Fibroblast of gingiva (primary cell): ENCODE measurements at places on chromosomes 5 and 9.
A peak's percentile ranks its signal among the peaks of the same experiment; 100 is the strongest.

DNA sequence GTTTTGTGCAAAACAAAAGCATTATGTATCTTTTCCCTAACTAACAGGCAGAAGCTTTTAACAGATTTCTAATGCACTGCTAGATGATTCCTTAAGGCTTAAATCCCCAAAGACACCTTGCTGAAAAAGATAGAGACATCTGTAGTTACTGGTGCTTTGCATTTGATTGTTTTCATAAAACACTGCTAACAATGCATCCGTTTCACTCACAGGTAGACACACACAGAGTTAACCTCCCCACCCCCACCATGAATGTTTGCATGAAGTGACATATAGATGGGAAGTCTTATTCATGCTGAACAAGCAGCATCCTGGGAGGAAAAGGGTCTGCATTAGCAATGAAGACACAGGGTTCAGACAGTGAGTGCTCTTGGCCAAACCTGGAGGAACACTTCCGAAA is 100.9 kb downstream of the ASTN2 start:
- DNase-seq: no peak

- no peak for DNase-seq
Observed at GRCh38 chr5:97847920-97848631, 665.0 kb upstream of the RIOK2 start.

DNA sequence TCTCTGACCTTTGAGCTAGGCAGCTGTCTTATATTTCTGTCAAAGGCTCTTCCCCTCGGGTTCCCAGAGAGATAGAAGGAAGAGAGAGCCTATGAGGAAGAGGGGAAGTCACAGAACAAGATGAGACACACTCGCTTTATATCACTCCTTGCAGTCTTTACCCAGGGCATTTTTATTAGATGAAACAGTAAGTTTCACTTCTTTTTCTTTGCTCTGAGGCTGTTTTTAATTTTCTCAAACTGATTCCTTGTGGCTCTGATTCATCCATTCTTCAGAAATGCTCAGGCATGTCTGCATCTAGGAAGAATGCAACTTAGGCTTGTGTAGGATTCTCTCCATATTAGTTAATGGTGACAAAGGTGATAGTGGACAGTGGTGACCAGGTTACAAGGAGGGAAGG is 132.9 kb upstream of the CHD1 start:
- peak; percentile 65 for DNase-seq

GRCh38 chr9:133334161-133334560 is 1.8 kb downstream of the SURF6 start:
- DNase-seq: no peak

GRCh38 chr5:158856794-158857193 is 242.9 kb downstream of the EBF1 start:
- no peak for DNase-seq

DNA sequence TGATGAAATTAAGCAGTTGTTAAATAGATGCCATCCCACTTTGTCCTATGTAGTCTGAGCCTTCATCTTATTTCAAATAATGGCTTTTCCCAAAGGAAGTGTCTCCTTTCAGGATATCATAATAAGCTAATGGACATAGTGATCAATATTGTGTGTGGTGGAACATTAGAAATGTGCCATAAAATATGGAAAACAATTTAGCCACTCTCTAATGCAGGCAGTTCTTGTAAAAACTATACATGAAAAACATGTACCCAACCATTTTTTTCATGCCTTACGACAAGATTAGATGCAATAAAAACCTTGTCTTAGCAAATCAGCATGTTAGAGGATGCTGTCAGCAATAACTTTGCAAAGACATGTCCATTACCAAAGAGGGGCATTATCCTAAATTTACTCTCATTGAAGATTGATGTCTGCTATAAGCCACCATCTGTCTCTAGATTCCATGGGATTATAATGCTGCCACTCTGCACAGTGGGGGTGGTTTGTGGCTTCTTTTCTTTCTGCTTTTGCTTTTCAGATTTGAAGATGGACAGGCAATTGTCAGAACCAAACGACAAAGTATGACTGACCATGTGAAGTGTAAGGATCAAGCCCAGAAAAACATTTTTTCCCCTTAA is 724.0 kb upstream of the ZNF608 start:
- no peak for DNase-seq

DNA sequence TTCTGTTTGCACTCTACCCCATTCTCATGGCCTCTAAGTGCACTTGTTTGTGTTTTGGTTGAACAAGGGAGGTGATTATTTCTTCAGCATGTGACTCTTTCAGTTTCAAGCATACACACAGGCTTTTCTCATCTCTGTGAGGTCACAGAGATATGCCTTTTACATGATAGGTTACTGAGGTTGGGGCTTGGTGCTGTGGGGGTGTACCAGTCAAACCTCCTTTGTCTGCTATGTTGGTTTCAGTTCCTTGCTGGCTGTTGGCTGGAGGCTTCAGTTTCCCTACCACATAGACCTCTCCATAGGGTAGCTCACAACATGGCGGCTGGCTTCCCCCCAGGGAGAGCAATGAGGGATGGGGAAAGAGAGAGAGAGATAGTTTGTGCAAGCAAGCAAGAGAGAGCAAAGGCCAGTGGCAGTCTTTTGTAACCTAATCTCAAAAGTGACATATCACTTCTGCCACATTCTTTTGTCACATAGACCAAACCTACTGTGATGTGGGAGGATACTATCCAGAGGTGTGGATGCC is 96.7 kb upstream of the SEMA6A start:
- DNase-seq: no peak

DNA sequence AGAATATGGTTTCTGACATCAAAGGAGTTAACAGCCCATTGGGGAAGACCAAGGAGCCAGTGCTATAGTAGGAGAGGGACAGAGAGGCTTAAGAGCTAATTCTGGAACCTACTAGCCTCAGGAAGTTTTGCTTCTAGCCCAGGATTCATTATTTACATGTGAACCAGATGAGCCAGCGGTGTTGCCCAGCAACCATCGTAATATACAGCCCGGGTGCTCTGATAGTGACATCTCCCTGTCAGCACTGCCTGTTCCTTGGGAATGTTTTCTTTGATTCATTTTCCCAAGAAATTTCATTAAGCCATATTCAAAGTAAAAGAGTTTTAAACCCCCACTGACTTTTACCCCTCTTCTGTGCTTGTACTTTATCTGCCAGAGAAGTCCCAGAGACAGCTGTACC is 217.4 kb upstream of the ADAMTSL1 start:
- peak; percentile 11 for DNase-seq

- peak; percentile 59 for DNase-seq
Observed at GRCh38 chr9:86512929-86513328, 158.7 kb upstream of the TUT7 start.

- no peak for DNase-seq
Observed at GRCh38 chr5:79143684-79144379, 32.2 kb downstream of the BHMT start.

GRCh38 chr5:168860503-168860902 is 281.3 kb upstream of the PANK3 start:
- no peak for DNase-seq

GRCh38 chr5:98772415-98773213 is 849 bp upstream of the RGMB start:
- DNase-seq: no peak

DNA sequence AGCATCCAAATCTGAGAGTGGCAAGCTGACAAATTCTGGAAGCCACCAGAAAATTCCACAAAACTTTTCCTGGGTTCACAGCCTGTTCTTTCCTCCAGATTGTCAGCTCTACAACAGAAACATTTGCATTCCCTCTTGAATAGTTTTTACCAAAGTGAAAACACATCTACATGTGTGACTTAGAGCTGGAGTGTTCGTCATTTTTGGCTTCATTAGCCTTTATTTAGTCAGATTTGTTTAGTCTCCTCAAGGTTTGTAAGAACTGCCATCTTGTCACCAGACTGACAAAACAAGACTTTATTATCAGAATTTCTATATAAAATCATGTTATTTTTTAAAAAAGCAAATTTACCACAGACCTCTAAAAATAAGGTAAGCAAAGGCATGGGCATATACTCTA is 347.3 kb downstream of the TRIM36 start:
- DNase-seq: no peak

DNA sequence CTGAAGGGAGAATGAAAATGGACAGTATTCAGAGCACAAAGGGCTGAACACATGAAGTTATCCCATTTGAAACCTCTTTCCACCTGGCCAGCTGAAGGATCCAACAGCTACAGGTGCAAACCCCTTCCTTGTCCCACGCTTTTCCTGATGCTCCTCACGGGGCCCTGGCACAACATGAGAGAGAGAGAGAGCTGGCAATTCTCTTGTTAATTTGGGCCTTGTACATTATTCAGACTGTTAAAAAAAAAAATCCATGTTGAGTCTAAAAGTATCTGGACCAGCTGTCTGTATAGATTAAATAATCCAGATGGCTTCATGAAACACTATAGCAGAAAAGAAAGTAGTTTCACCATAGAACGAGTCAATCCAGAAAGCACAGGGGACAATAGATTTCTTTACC is 74.1 kb downstream of the HMHB1 start:
- DNase-seq: no peak

DNA sequence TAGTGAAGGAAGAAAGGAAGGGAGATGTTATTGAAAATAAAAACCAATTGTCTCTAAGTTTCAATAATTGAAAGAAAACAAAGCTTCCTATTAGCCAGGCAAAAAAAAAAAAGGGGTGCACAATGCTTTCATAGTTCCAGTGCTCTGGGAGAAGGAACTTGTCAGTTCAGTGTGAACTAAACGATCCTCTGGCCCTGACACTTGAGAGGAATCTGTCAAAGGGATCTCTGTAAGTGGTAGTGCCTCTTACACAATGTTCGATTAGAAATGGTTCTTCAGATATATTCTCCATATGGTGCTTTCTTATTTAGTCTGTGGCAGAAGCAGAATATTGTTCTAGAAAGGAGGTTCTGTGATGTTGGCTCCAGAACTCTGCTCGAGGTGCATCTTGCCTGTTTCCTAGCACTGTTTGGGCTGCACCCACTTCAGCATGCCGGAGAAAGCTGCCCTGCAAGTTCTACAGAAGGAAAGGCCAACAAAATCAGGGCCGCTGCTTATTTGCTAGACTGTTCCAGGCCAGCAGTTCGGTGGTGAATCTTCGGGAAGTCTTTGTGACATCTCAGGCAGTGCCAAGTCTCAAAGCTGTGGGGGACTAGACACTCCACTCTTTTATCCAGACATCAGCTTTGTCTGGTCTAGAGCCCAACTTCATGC is 90.9 kb downstream of the PIK3R1 start:
- DNase-seq: no peak

- no peak for DNase-seq
Observed at GRCh38 chr9:108860764-108861163, 1.3 kb upstream of the ACTL7A start.

- DNase-seq: no peak
Observed at GRCh38 chr9:82670726-82671125, 392.2 kb downstream of the RASEF start.

- no peak for DNase-seq
Observed at GRCh38 chr5:14486996-14487896, 94.3 kb upstream of the OTULINL start.

DNA sequence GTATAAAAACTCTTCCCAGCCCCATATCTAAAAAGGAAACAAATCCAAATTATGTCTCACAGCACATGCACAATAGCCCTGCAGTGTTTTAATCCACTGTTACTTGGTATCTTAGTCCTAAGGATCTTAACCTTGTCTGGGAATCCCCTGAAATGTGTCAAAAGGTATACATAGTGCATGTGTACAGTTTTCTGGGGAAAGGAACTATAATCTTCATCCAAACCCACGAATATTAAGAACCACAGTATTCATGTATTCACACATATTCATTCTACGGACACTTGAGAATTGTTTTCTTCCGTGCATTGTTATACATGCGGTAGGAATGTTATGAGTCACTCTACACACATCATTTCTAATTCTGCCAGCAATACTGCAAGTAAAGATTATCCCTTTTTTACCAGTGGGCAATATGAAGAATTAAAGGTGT is 47.8 kb upstream of the SNX2 start:
- peak; percentile 57 for DNase-seq

- DNase-seq: no peak
Observed at GRCh38 chr5:40429258-40430100, 250.2 kb upstream of the PTGER4 start.

DNA sequence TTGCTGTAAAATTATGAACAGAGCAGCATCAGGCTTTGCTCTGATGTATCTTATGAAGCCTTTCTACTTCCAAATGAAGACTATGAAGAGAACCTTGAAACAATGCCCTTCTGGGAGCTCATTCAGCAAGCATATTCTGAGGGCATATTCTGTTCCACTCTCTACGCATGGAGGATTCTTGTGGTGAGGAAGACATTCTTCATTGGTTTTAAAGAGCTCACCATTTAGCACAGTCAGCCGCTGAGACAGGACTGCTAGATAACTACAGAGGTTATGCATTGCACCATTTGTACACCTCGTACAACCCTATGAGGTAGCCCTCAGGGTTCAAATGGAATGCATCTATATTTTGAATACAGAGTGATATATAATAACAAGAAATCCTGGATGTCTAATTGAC is 61.0 kb downstream of the INVS start:
- no peak for DNase-seq

GRCh38 chr9:27333241-27334052 is 36.5 kb upstream of the EQTN start:
- peak; percentile 83 for DNase-seq

- DNase-seq: no peak
Observed at GRCh38 chr5:149840226-149840825, 104.3 kb downstream of the PDE6A start.

- DNase-seq: no peak
Observed at GRCh38 chr5:109703166-109703565, 13.4 kb downstream of the MAN2A1 start.

DNA sequence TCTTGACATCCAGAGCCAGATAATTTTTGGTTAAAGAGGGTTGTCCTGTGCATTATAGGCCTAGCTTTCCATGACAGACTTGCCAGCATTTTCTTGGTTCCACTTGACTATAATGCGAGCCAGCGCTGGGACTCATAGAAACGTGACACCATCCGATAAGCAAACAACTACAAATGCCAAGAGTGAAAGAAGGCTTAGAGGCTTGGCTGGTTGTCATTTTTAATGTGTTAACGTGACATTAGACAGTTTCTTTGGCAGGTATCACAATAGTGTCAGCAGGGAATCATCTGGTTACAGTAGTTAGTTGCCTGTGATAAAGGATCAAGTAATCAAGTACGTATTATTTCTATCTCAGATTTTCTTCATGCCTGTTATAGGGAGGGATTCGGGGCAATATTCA is 20.0 kb upstream of the LIFR start:
- no peak for DNase-seq

- peak; percentile 71 for DNase-seq
Observed at GRCh38 chr5:1167728-1168709, 33.4 kb upstream of the SLC6A19 start.

DNA sequence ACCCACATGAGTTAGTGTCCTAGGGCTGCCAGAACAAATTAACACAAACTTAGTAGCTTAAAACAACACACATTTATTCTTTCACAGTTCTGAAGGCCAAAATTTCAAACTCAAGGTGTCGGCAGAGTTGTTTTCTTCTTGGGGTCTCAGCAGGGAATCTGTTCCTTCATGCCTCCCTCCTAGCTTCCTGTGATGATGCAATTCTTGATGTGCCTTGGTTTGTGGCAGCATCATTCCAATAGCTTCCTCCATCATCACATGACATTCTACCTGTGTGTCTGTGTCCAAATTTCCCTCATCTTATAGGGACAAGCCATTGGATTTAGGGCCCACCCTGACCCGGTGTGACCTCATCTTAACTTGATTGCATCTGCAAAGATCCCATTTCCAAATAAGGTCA is 12.2 kb upstream of the SLC25A48 start:
- DNase-seq: no peak
